HFF-Myc (cell line): ENCODE measurements at places on chromosomes 11 and 22.
A peak's percentile ranks its signal among the peaks of the same experiment; 100 is the strongest.

- no peak for DNase-seq
Observed at GRCh38 chr22:45698094-45698493, 26.5 kb downstream of the ATXN10 start.

DNA sequence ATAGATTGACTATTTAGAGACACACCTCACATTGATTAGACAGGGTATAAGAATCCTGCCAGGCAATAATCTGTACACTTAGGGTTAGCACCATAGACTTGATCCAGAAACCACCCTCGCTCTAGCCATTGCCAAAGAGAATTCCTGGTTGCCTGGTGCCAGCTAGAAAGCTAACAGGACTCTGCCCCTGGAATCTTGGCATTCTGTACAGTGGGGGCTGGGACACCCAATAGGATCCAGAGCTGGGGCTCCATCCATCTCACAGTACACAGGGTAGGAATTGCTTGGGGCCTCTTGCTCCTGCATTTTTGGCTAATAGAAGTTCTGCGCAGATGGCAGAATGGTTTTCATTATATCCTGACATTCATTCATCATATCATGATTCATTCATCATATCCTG lies 3.0 kb upstream of the APLNR start:
- DNase-seq, result no peak

GRCh38 chr22:38201371-38201710 lies 453 bp upstream of the MAFF start:
- no peak for DNase-seq

DNA sequence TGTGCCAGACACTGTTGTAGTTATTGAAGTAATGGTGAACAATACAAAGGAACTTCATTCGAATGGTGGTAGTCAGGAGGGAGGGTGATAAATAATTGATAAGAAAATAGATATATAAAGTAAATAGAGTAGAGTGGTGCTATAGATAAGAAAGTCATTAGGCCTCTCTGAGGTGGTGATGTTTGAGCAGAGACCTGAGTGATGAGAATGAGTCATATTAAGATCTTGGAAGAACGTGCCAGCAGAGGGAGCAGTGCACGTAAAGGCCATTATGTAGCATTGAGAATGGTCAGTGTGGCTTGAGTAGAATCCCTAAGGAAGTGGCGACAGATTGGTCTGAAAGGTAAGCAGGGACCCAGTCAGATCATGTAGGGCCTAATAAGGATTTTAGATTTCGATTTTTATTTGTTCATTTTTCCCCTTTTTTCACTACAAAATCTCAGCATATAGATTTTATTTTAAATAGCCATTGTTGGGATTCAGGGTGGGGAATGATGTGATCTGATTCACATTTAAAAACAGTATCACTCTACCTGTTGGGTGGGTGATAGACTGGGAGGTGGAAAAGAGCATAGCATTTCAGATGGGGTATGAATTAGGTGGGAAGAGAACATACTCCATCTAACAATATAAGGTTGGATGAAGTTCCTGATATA lies 44.7 kb downstream of the CCDC90B start:
- DNase-seq, result peak; percentile 42

DNA sequence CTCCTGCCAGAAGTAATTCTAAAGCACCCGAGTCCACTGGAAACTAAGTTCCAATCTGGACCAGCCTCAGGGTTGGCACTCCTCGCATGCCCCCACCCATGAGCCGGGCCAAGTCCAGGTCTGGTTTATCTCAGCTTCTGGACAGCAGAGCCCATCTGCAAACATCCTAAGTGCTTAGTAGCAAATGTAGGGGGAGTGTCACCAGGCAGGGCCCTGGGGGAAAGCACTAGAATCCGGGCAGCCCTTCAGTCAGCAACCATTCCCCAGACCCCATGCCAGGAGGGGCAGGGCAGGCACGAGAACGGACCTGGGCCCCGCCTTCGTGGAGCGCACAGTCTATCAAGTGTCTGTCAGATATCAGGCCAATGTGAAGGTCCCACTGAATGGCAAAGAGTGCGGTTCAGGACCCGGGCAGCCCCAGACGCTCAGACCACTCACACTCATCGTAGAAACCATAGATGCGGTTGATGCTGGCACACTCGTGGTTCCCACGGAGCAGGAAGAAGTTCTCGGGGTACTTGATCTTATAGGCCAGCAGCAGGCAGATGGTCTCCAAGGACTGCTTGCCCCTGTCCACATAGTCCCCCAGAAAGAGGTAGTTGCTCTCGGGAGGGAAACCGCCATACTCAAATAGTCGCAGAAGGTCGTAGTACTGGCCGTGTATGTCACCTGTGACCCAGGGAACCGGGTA lies 1.3 kb downstream of the PPP1CA start:
- no peak for DNase-seq

- no peak for DNase-seq
Observed at GRCh38 chr11:101475699-101476098, 108.1 kb downstream of the TRPC6 start.

- no peak for DNase-seq
Observed at GRCh38 chr11:63783925-63784592, 15.5 kb upstream of the ZFTA start.

- no peak for DNase-seq
Observed at GRCh38 chr11:64777449-64778222, 706 bp downstream of the SF1 start.

DNA sequence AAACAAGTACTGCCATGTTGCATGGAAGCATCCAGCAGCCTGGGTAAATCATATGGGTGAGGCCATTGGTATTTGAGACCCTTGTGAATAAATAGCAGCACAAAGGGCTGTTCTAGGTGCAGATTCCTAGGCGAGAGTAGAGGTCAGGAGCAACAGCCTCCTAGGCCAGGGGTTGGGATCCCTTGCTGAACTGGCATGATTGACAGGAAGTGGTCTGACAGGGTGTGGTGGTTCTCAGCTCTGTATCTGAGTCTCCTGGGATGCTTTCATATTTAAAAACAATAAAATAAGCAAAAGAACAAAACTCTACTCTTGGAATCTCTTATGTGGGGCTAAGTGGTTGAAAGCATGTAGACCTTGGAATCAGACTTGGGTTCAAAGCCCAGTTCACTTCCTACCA lies 35.8 kb downstream of the INSC start:
- no peak for DNase-seq

DNA sequence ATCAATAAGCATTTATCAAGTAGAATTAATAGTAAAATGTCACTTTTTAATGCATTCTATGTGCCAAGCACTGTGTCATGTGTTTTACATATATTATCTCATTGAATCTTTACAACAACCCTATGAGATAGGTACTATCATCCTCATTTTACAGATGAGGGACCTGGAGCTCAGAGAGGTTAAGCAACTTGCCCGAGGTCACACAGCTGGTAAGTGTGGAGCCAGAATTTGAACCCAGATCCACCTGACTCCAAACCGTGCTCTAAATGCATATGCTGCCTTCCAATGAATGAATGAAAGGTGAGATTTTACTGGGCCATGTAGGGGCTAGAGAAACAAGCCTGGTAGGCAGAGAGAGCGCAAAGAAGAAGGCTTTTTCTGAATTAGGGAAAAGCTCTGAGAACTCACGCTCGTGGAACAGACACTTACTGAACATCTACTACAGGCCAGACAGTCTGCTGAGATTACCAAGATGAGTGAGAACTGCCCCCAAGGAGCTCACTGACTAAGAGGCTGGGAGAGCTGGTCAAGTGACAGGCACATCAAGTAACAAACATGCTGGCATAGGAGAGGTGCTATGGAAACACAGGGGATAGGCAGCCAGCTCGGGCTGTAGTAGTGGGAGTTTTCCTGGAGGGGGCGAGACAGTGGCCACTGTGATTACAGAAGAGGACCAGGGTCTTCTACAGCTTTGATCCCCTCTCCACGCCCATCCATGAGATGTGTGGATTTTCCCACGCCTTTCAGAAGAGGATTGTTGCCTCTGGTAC lies 4.4 kb downstream of the ABCG4 start:
- DNase-seq, result no peak

GRCh38 chr11:127683321-127683720 lies 682.8 kb upstream of the KIRREL3 start:
- DNase-seq, result no peak

GRCh38 chr11:61853698-61854169 lies 25.6 kb downstream of the FADS2 start:
- no peak for DNase-seq

DNA sequence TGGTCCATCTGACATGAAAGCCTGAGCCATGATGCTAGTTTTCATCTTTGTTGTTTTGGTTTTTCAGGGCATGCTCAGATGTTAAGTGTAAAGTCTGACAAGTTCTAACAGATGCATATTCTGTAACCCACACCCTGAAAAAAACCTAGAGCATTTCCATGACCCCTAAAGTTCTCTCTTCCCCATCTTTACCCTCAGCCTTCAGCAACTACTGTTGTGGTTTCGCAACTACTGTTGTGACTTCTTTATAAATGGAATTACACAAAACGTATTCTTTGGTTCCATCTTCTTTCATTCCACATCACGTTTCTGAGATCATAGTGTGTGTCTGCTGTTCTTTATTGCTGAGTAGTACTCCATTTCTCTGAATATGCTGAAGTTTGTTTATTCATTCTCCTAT lies 65.1 kb upstream of the LDLRAD3 start:
- no peak for DNase-seq

GRCh38 chr11:12973528-12974181 lies 35.5 kb upstream of the RASSF10 start:
- no peak for DNase-seq

DNA sequence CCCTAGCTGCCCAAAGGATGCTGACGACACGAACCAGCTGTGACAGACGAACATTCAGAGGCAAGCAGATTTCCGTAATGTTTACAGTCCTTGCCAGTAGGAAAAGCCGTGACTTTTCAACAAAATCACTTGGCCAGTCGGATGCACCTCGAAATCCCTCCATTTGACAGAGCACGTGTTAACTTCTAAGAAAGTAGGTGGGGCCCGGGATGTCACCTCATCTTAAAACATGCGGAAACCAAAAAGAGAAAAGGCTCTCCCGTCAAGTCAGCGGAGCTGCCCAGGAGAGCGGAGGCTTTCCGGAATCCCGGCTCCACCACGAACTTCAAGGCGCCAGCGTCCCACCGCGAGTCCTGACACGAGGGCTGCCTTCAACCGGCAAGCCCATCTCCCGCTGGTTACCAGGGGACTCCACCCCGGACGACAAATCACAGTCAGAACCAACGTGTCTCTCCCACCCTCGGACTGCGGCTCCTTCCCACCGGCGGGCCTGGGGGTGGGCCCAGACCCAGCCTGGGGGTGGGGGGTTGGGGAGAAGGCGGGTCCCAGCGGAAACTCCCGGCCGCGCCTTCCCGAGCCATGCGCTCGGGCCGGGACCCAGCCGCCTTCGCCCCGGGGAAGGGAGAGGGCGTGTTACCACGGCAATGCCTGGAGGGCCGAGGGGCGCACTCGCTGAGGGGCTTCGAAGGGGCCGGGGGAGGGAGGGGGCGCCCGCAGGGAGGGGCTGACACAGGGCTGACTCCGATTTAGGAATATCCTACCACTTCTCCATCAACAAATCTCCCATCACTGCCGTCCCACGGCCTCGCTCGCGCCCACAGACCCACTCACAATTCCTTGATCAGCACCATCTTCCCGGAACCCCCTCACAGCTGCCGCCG lies 475 bp downstream of the PITPNB start:
- no peak for DNase-seq

DNA sequence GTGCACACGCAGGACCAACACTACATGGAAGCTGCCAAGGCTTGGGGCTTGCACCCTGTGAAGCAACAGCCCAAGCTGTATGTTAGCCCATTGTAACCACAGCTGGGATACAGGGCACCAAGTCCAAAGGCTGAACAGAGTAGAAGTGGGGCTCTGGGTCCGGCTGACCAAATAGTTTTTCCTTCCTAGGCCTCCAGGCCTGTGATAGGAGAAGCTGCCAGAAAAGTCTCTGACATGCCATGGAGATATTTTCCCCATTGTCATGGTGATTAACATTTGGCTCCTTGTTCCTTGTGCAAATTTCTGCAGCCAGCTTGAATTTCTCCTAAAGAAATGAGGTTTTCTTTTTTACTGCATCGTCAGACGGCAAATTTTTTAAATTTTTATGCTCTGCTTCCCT lies 941.2 kb downstream of the FAM181B start:
- no peak for DNase-seq

- no peak for DNase-seq
Observed at GRCh38 chr22:22042009-22042408, 59.4 kb upstream of the TOP3B start.

DNA sequence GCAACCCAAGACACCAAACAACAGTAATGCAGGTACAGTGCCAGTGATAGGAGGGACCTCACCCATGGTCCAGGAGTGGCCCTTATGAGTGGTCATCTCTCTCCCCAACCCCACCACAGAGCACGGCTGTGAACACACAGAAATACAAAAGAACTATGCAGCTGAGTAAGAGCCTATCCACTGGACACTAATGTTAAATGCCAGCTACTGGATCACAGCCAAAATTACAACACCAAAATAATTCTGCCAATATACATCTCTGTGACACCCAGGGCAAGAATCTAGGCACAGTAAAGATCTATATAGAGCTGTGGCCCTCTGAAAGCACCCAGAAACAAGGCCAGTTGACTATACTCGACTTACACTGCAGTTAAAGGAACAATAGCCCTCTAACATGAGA lies 22.8 kb upstream of the GPR83 start:
- DNase-seq, result no peak

DNA sequence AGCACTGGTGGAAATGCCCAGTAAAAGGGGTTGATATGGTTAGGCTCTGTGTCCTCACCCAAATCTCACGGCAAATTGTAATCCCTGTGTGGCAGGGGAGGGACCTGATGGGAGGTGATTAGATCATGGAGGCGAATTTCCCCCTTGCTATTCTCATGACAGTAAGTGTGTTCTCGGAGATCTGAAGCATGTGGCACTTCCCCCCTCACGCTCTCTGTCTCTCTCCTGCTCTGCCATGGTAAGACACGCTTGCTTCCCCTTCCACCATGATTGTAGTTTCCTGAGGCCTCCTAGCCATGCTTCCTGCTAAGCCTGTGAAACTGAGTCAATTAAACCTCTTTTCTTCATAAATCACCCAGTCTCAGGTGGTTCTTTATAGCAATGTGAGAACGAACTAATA lies 37.4 kb downstream of the PACSIN2 start:
- no peak for DNase-seq

DNA sequence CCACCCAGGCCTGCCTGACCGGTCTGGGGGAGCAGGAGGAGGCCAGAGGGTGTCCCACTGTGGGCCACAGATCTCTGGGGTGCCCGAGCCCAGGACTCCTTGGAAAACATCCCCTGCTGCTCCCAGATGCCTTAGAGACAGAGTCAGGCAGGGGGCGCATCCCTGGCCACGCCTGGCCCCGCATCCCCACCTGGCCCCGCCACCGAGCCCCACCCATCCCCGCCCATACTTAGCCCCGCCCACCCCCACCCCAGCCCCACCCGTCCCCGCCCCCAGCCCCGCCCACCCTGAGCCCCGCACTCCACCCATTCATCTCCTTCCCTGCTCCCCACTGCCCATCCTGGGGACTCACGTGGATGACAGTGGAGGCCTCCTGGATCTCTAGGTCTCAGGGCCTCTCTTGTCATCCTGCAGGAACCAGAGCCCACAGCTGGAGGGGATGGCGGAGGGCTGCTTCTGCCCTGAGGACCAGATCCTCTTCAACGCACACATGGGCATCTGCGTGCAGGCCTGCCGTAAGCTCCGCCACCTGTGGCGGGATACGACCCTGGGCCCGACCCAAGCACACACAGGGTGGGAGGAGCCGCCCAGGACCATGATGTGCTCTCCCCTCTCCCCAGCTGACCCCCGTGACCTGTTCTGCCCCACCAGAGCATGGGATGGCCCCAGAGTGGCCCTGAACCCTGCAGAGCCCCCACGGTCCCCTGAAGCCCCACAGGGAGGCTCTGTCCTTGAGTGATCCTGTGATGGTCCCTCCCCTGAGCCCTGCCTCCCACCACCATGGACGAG lies 33.6 kb downstream of the MUC5B start:
- no peak for DNase-seq
